HepG2 (cell line): ENCODE measurements at places on chromosomes 7 and 10. TPM values are rescaled to one million over a fixed set of nuclear protein-coding genes. Genes with fewer than 3 reads are reported as not detected.

DNA sequence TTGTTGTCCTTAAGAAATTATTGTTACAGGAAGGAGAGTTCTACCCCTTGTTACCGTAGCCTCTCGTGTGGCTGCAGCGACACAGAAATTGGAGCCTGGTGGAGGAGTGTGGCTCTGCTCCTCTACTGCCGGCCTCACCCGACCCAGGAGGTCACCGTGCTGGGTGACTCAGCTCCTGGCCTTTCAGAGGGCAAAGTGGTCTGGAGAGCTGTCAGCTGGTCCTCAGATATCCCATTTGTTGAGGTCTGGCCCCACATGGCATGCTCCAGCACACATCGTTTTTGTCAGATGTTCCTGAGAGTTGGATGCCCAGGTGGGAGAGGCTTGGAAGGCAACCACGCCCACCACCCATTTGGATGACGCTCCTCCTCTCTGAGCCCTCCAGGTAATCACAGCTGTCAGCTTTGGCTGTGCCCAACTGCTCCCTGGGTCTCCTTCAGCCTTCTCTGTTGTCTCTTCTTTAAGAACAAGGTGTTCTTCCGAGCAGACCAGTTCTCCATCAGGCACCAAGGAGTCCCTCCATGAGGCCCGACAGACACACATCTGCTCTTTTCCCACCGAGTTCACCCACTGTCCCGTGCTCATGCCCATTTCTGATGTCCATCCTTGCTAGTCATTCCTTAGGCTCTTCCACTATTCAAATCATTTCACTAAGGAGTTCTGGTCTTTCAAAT lies 80.3 kb downstream of the RAMP3 start:
- DNase-seq, result no peak

Gene MYOZ1
- total RNA-seq, result not detected in 2 replicates

Gene LIPM
- total RNA-seq, result not detected in 2 replicates

Gene GIMAP5
- total RNA-seq, result not detected in 2 replicates

DNA sequence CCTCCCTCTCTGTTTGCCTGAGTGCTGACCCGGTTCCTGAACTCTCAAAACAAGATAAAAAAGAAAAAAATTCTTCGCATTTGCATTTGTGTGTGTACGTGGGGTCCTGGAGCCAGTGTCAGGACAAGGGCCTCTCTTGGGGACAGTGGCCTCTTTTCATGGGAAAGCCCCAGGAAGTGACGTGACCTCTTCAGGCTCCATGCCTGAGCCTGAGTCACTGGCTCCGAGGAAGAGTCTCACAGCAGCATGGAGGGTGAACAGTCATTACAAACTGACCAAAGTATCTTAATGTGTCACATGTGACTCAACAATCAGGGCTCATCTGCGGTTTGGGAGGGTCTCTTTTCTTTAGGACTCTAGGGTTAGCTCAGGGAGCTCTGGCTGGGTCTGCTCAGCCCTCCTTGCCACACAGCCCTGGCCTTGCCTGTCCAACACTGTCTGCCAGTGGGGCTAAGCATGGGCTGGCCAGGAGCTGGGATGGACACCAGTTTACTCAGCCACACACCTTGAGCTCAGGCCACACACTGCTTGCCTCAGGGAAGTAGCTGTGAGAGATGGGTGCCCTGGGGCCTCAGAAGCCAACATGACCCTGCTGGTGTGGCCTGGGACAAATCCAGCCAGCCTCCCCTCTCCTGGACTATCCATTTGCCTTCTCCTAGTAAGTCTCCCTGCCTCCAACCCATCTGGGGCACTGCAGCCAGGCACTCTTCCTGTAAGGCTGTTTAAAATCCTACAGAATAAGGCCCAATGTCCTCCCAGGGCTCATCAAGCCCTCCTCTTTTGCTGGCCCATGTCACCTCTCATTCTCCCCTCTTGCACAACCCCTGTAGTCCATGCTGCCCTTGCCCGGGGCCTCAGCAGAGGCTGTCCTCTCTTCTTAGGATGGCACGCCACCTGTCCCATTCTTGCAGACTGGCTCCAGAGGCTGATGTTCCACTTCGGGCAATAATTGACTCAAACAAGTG lies 10.5 kb downstream of the TMEM273 start:
- peak; percentile 13 for DNase-seq

GRCh38 chr7:50695026-50695425 lies 87.7 kb downstream of the GRB10 start:
- DNase-seq, result no peak

DNA sequence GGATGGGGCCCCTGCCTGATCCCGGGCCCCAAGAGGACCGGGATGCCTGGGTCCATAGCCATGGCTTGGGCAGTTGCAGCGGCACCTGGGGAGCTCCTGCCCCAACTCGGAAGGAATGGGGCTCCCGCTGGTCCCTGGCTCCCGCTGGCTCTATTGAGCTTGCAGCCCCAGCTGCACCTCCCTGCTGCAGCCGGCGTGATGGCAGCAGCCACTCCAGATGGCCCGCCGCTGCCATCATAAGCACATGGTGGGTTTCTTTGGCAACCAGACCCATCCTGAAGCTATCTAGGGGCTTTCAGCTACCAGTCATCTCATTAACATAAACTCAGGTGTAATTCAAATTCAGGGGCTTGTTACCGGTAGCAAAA lies 11.1 kb upstream of the DNMBP start:
- DNase-seq, result no peak

GRCh38 chr7:128398016-128398840 lies 11.6 kb downstream of the IMPDH1 start:
- no peak for DNase-seq

- DNase-seq, result no peak
These were observed 636.2 kb upstream of the IGFBP3 start for GRCh38 chr7:46557295-46557711.

DNA sequence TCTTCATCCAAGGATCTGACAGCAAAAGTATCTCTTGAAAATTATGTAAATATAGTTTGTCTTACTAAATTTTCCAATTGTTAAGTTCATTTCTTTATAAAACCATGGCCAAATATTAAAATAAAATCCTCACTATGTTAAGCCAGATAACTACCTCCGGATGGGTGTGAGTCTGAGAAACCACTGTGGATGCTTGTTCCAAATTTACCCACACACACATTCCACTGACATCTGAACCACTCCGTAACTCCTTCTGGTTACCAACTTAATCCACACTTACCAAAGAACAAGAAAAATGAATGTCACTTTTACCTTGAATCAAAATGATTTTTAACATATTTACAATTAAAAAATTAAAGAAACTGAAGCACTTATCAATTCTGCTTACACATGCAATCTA lies 19.7 kb downstream of the CYTH3 start:
- DNase-seq, result no peak

GRCh38 chr10:121433965-121434364 lies 164.3 kb downstream of the FGFR2 start:
- DNase-seq, result no peak

GRCh38 chr7:148726385-148726784 lies 27.7 kb downstream of the CUL1 start:
- DNase-seq, result no peak

Gene ICA1
- total RNA-seq, result 0.29 TPM in 1 of 2 replicates, not detected in the other

Gene CPXM2
- total RNA-seq, result not detected in 2 replicates

GRCh38 chr10:112210666-112211065 lies 27.1 kb upstream of the GPAM start:
- no peak for DNase-seq

DNA sequence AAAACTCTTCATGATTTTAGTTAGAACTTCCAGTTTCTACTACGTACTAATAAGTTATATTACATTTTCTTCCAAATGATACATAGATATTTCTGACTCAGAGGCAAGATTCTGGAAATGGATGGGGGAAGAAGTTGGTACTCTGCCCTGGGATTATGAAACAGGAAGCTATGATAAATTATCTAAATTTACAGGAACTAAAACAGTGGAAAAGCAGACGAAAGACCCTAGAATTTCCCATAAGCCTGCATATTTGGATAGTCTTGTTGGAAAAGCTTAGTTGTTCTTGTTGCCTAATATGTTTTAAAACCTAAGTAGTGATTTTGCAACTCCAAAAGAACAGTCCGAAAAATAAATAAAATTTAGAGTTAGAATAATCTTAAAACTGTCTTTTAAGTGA lies 21.8 kb downstream of the CFAP69 start:
- DNase-seq, result no peak

Gene MOGAT3
- total RNA-seq, result 5.5 and 22.5 TPM in 2 replicates
